D721Med (cell line): ENCODE measurements at places on chromosomes 3 and 15.

GRCh38 chr15:27137127-27137526 lies 166.1 kb downstream of the GABRG3 start:
- DNase-seq, result no peak

GRCh38 chr3:136898954-136899353 lies 36.9 kb downstream of the NCK1 start:
- DNase-seq, result no peak

DNA sequence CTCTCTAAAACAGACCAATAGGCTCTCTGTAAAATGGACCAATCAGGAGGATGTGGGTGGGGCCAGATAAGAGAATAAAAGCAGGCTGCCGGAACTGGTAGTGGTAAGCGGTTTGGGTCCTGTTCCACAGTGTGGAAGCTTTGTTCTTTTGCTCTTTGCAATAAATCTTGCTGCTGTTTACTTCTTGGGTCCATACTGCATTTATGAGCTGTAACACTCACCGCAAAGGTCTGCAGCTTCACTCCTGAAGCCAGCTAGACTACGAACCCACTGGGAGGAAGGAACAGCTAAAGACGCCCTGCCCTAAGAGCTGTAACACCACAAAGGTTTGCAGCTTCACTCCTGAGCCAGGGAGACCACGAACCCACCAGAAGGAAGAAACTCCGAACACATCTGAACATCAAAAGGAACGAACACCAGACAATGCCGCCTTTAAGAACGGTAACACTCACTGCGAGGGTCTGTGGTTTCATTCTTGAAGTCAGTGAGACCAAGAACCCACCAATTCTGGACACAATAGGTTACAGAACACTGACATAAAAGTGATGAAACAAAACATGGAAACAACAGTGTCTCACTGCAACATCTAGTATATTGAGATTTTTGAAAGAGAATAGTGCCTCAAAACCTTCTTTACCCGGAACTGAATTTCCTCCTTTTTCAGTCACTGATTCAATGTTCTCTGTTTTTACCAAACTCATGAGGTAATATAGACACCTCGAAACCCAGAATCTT lies 28.8 kb upstream of the PLSCR2 start:
- DNase-seq, result no peak

DNA sequence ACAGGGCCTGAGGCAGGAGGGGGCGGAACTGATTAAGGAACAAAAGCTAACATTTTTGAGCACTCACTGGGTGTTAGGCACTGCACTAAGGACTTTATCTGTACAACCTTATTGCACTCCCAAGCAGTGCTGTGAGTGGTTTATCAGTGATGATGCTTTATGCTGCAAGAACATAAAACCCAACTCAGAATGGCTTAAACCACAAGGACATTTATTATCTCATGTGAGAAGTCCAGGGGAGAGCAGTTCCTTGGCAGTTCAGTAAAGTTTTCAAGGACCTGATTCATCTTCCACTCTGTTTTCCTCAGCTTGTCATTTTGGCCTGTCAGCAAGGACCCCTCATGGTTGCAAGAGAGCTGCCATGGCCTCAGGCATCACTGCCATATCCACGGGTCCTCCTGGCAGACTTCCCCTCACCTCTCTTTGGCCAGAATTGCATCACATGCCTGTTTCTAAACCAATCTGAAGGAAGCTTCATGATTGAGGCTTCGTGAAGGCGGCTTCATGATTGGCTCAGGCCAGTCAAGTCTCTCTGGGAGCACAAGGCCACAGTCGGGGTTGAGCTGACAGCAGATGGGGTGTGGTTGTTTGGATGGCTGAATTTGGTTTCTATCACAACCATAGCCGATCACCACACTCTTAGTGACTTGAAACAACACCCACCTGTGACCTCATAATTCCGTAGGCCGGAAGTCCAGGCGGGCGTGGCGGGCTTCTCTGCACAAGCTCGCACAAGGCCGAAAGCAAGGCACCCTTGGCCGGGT lies 15.8 kb downstream of the EFCC1 start:
- DNase-seq, result no peak

DNA sequence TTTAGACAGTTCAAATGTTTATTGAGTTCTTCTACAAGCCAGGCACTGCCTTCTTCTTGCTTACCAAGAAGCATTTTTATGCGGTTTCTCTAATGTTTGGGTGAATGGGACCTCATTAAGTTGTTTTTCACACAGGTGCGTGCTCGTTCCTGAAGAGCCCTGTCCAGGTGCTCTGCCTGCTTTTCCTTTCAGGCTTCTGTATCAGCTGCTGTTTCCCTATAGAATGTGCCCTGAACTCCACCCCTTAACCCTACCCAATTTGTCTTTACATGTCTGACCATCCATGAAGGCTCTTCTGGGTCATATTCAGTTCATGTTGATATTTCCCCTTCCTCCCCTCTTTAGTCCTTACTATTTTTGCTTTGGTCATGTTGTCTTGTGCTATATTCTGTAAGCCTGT lies 22.4 kb upstream of the GOLGA6L10 start:
- no peak for DNase-seq

GRCh38 chr3:56904552-56905215 lies 102.9 kb upstream of the ARHGEF3 start:
- no peak for DNase-seq

DNA sequence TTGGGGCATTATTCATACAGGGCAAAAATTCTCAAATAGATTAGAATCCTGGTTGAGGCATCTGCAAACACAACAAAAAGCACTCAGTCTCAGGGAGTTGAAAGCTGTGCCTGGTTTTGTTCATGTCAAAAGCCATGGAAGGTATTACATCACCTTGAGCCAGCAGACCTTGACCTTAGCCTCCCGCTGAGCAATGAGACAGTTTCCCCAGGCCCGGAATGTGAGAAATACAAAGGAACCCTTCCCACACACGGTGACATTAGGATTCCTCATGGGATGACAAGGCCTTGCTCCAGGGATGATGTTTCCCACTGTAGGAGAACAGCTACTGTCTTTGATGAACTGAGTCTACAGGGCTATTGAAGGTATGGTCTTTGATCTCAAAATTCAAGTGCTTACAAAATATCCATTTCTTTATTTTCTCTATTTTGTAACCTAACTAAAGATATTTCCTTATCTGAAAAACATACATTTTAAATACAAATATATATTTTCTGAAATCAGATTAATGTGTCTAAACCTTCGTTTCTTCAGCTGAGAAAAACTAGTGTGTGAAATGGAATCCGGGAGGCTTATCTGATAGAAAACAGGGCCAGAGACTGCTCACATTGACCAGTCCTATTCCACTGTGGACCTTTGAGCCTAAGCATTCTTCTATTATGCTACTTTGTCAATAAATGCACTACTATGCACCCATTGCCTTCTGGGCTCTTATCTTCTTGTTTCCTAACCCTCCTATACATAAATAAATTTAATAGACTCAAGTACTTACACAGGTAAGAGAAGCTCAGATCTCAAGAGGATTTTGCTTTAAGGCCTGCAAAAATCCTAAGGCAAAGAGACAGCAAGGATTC lies 298.2 kb downstream of the KBTBD8 start:
- no peak for DNase-seq

GRCh38 chr3:157154563-157155330 lies 5.2 kb downstream of the CCNL1 start:
- no peak for DNase-seq

DNA sequence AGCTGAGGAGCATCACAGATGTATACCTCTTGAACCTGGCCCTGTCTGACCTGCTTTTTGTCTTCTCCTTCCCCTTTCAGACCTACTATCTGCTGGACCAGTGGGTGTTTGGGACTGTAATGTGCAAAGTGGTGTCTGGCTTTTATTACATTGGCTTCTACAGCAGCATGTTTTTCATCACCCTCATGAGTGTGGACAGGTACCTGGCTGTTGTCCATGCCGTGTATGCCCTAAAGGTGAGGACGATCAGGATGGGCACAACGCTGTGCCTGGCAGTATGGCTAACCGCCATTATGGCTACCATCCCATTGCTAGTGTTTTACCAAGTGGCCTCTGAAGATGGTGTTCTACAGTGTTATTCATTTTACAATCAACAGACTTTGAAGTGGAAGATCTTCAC lies 3.0 kb downstream of the CCR8 start:
- no peak for DNase-seq

DNA sequence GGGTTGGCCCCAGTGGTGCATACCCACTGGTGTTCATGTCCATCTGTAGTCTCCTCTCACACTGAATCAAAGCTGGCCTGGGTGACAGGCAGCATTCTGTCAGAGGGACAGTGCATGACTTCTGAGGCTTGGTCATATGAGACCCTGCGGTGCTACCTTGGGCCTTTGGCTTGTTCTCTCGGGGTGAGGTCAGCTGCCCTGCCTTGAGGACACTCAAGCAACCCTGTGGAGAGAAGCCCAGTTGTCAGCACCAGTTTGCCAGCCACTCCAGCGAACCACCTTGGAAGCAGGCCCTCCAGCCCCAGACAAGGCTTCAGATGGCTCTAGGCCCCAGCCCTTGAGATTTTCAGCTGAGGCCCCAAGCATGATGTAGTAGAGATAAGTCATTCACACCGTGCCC lies 16.9 kb upstream of the RAB7A start:
- no peak for DNase-seq

DNA sequence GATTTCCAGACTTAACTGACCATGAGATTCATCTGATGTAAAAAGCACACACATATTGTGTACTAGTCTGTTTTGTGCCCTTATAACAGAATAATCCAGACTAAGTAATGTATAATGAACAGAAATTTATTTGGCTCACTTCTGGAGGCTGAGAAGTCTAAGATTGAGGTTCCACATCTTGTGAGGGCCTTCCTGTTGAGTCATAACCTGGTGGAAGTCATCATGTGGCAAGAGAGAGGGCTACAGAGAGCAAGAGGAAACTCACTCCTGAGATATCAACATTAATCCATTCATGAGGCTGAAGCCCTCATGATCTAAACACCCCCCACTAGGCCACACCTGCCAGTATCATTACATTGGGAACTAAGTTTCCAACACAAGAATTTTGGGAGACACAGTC lies 977.6 kb downstream of the MCTP2 start:
- no peak for DNase-seq

- DNase-seq, result no peak
Measured at GRCh38 chr3:126146525-126147146, 33.8 kb downstream of the ALDH1L1 start.

GRCh38 chr3:126522363-126522788 lies 1.6 kb upstream of the CHST13 start:
- peak; percentile 75 for DNase-seq

- DNase-seq, result no peak
Measured at GRCh38 chr3:3015185-3016089, 94.7 kb downstream of the IL5RA start.

GRCh38 chr3:10280177-10280529 lies 12.6 kb downstream of the GHRL start:
- DNase-seq, result no peak

DNA sequence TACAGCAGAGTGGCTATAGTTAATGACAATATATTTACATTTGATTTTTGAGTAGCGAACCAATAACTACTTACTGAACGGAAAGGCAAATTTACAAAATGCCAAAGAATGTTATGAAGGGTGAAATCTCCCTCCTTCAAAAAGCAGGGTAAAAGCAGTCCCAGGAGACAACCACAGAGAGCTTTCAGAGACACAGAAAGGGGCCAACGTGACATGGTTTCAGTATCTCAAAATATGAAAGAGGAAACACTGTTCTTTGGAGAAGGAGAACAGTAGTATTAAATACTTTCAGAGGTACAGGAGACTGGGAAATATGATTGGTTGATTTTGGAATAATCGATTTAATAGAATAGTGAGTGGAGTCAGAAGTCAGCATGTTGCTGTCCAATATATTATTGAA lies 52.3 kb upstream of the ROBO1 start:
- DNase-seq, result no peak

DNA sequence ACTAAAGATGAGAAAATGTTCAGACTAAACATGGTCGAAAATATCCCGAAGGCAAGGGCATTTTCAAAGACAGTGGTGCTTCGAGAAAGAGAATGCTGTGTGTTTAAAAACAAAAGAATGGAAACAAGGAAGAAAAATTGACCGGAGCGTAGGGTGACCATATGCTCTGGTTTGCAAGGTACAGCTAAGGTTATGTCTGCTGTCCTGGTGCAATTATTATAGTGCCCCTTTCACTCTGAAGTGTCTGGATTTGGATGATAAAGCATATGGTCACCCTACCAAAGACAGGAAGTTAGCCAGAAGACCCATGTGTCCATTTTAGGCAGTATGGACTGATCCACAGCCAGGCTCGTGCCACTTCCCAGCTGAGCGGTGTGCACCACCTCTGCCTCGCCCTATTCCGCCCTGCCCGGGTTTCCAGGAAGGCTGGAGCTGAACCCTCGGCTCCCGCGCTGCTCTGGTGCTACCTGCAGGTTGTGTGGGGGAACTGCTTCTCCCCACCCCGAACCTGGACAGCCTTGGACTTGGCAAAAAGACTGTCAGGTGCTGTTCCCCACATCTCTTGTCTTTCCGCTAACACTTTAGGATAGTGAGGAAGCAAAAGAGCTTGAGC lies 25.2 kb downstream of the GOLGA6D start:
- DNase-seq, result peak; percentile 42

DNA sequence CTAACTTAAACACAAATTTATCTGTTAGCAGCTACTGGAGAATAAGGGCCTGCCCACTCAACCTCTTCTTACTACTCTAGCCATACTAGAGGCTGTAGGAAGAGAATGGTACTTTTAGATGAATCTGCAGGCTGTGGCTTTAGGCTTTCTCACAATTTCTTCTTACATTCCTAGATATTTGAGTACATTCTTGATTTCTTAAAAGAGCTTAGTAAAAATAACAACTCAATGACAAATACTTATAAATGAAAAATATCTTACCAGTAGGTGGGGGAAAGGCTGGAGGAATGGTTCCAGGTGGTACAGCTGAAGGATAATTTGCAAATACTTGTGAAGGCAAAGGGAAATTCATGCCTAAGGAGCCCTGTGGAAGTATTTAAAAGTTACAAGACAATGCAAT lies 92.9 kb upstream of the GK5 start:
- no peak for DNase-seq

DNA sequence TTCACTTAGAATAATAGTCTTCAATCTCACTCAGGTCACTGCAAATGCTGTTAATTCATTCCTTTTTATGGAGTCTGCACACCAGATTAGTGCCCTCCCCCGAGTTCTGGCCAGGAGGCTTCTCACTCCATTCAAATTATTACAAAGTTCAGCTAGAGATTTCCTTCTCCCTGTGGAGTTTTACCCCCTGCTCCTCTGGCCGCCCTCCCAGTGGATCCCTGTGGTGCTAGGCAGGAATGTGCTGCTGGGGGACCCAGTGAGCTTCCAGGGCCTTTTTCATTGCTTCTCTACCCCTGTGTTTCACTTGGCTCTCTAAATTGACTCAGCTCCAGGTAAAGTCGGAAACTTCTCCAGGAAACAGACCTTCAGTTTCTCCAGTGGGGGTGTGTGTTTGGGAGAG lies 42.7 kb upstream of the CD200R1L start:
- no peak for DNase-seq

DNA sequence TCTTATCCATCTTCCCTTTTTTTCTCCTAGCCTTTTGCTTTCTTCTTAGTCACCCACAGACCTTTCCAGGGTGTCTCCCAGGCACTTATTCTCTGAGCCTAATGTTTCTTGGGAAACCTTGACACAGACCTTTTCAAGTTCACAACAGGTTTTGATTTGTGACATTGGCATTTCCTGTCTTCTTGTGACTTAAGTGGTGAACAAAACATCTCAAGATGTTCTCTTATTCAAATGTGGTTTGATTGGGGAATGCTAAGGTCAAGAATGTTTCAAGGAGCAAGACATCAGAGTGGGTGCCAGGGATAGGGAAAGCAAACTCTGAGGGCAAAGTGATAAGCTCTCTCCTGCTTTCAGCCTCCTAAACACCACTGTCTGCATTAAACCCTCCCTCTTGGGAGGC lies 68.2 kb upstream of the GSK3B start:
- DNase-seq, result no peak
